ENCODE measurements at places on chromosomes 4 and X. TPM values are rescaled to one million over a fixed set of nuclear protein-coding genes. Genes with fewer than 3 reads are reported as not detected.

PUDP gene
- polyA plus RNA-seq, result 7.9 TPM

SSX4 gene
- 0.02 TPM for polyA plus RNA-seq

UNC5C gene
- polyA plus RNA-seq, result 0.98 TPM

RS1 gene
- polyA plus RNA-seq, result 0.07 TPM

AWAT2 gene
- polyA plus RNA-seq, result 0.11 TPM

CSN1S1 gene
- polyA plus RNA-seq, result 5.2 TPM

SCARB2 gene
- 46.6 TPM for polyA plus RNA-seq

MAPK10 gene
- 8.6 TPM for polyA plus RNA-seq

PDE6B gene
- 7.7 TPM for polyA plus RNA-seq

IL1RAPL1 gene
- 0.02 TPM for polyA plus RNA-seq

PRRG1 gene
- polyA plus RNA-seq, result 2.1 TPM

LRCH2 gene
- 0.98 TPM for polyA plus RNA-seq

HEPH gene
- 1.2 TPM for polyA plus RNA-seq

CPEB2 gene
- polyA plus RNA-seq, result 12.0 TPM

AADAT gene
- 3.3 TPM for polyA plus RNA-seq

SLC49A3 gene
- polyA plus RNA-seq, result 4.8 TPM

ADH1B gene
- polyA plus RNA-seq, result 58.8 TPM

ZNF182 gene
- 13.7 TPM for polyA plus RNA-seq

CPLX1 gene
- 7.9 TPM for polyA plus RNA-seq

GLRA3 gene
- 0.05 TPM for polyA plus RNA-seq

TNIP3 gene
- polyA plus RNA-seq, result 2.1 TPM

PGRMC1 gene
- polyA plus RNA-seq, result 65.4 TPM

GRIA2 gene
- polyA plus RNA-seq, result 0.25 TPM

CENPVL2 gene
- 0.41 TPM for polyA plus RNA-seq

HTN3 gene
- 0.71 TPM for polyA plus RNA-seq

SPANXA2 gene
- not detected for polyA plus RNA-seq

ATG4A gene
- polyA plus RNA-seq, result 18.2 TPM

SERPINA7 gene
- polyA plus RNA-seq, result 0.02 TPM

FAM114A1 gene
- 7.3 TPM for polyA plus RNA-seq

ETNPPL gene
- polyA plus RNA-seq, result 1.6 TPM

SLC38A5 gene
- polyA plus RNA-seq, result 19.6 TPM

TSPAN7 gene
- 24.3 TPM for polyA plus RNA-seq

ZAR1 gene
- 0.02 TPM for polyA plus RNA-seq

EMD gene
- polyA plus RNA-seq, result 110 TPM

FGD1 gene
- 0.98 TPM for polyA plus RNA-seq

SLC2A9 gene
- polyA plus RNA-seq, result 8.6 TPM

TMEM271 gene
- polyA plus RNA-seq, result 0.02 TPM

CD38 gene
- polyA plus RNA-seq, result 31.0 TPM

ERAS gene
- 0.09 TPM for polyA plus RNA-seq

NDP gene
- polyA plus RNA-seq, result 0.21 TPM

GRID2 gene
- 0.05 TPM for polyA plus RNA-seq
